ENCODE measurements at places on chromosomes 13 and 19.
A peak's percentile ranks its signal among the peaks of the same experiment; 100 is the strongest.

GRCh38 chr13:105436943-105437342, 1098.5 kb downstream of the EFNB2 start:
- no peak for DNase-seq

- peak; percentile 34 for DNase-seq
Observed at GRCh38 chr13:23384111-23384510, 49.4 kb downstream of the SACS start.

- DNase-seq: no peak
Observed at GRCh38 chr13:48318821-48319511, 15.4 kb downstream of the RB1 start.

- DNase-seq: peak; percentile 75
Observed at GRCh38 chr19:41324921-41325639, 15.1 kb downstream of the CCDC97 start.

DNA sequence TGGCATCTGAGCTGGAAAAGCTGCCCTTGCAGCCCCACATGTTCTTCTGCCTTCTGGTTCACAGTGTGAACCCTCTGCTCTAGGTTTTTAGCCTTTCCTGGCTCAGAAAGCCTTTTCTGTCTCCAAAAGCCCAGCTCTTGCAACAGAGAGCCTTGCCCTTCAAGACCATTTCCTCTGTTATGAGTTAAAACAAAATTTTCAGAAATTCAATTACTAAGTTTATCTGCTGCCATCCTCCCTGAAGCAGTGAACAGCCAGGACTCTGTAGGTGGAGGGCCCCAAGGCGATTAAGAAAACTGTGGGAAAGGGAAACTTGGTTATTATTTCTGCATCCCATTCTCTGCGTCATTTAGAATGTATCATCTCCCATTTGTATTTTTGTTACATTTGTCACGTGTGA, 18.8 kb downstream of the FAM124A start:
- no peak for DNase-seq

GRCh38 chr13:39804332-39805210, 149.1 kb downstream of the COG6 start:
- DNase-seq: no peak

GRCh38 chr19:38036707-38037611, 130.0 kb downstream of the SIPA1L3 start:
- DNase-seq: no peak

GRCh38 chr19:44648631-44649251, 5.0 kb downstream of the PVR start:
- DNase-seq: peak; percentile 36

DNA sequence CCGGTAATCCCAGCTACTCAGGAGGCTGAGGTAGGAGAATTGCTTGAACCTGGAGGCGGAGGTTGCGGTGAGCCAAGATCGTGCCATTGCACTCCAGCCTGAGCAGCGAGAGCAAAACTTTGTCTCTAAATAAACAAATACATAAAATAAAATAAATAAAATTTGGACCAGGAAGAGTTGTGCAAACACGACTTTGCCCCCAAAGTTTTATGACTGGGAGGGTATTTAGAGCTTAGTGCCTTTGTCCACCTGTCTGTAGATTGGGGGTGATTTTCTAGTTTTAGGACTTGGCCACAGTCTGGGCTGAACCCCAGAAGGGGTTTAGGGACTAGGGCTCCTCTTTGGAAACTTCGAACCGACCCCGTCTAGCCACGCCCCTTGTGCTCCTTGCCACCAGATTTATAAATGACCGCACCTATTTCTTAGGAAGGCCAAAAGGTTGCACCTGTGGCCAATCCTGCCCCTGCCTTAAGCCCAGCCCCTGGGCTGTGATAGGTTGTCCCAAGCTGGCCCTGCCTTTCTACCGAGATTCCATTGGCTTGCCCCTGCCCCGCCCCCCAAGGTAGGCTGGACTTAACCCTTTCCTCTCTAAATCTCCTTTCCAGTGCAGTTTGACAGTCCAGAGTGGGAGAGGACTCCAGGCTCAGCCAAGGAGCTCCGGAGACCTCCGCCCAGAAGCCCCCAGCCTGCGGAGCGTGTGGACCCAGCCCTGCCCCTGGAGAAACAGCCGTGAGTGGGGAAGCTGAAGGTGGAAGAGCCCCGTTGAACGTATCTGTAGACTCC, 5.3 kb downstream of the SHD start:
- DNase-seq: no peak

- DNase-seq: no peak
Observed at GRCh38 chr19:39828654-39829032, 5.3 kb downstream of the DYRK1B start.

GRCh38 chr19:7871437-7872305, 2.5 kb downstream of the PRR36 start:
- peak; percentile 95 for DNase-seq

- no peak for DNase-seq
Observed at GRCh38 chr19:43667876-43668405, 2.0 kb downstream of the PLAUR start.

GRCh38 chr13:33125821-33126570, 109.8 kb downstream of the KL start:
- DNase-seq: peak; percentile 97

- DNase-seq: no peak
Observed at GRCh38 chr13:100753376-100753775, 78.8 kb upstream of the TMTC4 start.

DNA sequence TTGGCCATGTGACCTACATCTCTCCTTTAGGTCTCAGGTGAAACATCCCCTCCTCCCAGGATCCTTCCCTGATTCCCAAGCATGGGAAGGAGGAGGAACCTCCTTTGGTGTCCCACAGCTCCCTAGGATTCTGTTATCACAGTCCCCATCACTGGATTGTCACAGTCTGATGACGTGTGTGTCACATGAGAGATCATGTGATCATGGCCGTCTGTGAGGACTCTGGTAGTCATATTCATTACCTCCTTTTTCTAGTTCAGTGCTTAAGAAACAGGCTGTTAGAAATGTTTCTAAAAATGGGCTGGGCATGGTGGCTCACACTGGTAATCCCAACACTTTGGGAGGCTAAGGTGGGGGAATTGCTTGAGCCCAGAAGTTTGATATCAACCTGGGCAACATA, 3.0 kb downstream of the DHX34 start:
- DNase-seq: no peak

- no peak for DNase-seq
Observed at GRCh38 chr13:108044954-108045353, 170.4 kb downstream of the LIG4 start.

- no peak for DNase-seq
Observed at GRCh38 chr19:45349430-45349941, 8.9 kb downstream of the KLC3 start.

DNA sequence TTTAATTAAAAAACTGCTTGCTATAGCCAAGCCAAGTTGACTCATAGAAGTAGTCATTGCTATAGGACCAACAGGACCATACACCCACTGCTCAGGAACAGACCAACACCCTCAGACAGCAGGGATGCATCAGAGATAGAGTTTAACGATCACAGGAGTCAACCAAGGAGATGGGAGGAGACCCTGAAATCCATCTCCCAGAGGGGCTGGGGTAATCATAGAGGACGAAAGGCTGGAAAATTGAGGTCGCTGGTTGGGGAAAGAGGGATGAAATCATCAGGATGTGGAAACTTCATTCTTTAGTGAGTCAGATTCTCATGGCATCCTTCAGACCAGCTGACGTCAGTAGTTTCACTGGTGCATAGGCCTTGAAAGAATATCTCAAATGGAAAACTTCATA, 160.4 kb upstream of the GPC6 start:
- peak; percentile 12 for DNase-seq

- DNase-seq: no peak
Observed at GRCh38 chr13:18952225-18953016, 229.2 kb downstream of the TUBA3C start.

DNA sequence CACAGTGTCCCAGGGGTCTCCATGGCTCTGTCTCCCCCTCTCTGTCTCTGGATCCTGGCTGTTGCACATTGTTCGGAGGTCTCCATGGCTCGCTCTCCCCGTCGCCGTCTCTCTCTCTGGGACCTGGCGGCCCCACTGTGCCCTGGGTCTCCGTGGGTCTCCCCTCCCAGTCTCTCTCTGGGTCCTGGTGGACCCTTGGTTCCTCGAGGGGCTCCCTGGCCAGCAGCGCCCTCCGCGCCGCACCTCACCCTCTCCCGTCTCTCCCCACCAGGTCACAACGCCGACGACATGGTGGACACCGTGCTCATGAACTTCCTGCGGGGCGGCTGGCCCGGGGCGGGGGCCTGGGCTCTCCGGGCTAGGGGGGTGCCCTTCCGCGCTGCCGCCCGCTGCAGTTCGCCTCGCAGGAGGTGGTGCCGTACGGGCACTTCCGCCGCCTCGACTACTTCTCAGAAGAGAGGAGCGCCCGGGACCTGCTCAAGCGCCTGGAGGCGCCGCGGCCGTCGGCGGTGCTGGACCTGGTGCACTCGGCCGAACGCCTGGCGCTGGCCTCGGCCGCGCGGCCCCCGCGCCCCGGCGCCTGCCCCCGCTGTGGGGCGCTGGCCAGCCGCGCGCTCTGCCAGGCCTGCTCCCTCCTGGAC, 29.1 kb downstream of the SIGLEC5 start:
- DNase-seq: no peak

GRCh38 chr19:56712611-56713276, 41.2 kb upstream of the ZNF835 start:
- no peak for DNase-seq

GRCh38 chr13:70253834-70254233, 145.6 kb upstream of the KLHL1 start:
- DNase-seq: no peak

DNA sequence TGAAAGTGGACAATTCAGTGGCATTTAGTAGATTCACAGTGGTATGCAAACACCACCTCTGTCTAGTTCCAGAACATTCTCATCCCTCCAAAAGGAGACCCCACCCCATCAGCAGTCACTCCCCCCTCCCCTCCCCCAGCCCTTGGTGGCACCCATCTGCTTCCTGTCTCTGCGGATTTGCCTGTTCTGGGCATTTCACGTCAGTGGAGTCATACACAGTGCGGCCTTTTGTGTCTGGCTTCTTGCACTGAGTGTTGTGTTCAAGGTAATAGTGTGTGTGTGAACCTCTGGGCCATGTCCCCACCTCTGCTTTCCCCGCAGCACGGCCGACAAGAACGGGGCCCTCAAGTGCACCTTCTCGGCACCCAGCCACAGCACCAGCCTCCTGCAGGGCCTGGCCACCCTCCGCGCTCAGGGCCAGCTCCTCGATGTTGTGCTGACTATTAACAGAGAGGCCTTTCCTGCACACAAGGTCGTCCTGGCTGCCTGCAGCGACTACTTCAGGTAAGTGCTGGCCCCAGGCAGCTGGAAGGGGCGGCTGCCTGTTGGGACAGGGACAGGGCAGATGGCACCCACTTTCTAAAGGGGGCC, 19.4 kb upstream of the CRTC1 start:
- DNase-seq: no peak

- no peak for DNase-seq
Observed at GRCh38 chr13:28385362-28385761, 109.6 kb downstream of the FLT1 start.

DNA sequence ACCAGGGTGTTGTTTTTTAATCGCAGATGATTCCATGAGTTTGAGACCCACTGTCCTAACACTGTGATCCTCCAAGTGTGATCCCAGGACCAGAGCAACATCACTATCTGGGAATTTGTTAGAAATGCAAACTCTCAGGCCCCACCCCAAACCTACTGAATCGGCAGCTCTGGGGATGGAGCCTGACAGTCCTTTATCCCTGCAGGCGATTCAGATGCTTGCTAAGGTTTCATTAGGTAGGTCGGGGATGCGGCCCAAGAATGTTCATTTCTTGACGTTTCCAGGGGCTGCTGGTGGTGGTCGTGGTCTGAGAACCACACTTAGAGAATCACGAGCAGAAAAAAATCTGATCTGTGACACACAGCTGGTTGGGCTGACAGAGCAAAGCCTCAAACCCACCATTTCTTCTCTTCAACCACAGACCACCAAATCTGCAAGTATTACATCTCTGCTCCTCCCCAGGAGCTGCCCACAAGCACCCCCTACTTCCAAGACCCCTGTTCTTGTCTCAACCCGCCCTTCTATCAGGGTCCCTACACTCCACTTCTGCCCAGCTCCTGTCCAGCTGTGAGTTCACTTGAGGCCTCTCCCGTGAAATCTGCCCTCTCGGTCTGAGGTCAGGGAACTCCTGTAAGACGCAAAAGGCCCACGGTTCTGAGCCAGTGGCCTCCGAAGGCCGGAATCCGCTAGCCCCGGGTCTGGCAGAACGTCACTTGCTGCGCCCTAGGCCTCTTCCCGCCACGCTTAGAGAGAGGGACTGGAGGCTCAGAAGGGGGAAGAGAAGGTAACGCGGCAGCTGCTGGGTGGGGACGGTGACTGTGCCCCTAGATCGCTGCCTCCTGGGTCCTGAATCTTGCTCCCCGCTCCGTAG, 1.1 kb upstream of the FARP1 start:
- peak; percentile 34 for DNase-seq

DNA sequence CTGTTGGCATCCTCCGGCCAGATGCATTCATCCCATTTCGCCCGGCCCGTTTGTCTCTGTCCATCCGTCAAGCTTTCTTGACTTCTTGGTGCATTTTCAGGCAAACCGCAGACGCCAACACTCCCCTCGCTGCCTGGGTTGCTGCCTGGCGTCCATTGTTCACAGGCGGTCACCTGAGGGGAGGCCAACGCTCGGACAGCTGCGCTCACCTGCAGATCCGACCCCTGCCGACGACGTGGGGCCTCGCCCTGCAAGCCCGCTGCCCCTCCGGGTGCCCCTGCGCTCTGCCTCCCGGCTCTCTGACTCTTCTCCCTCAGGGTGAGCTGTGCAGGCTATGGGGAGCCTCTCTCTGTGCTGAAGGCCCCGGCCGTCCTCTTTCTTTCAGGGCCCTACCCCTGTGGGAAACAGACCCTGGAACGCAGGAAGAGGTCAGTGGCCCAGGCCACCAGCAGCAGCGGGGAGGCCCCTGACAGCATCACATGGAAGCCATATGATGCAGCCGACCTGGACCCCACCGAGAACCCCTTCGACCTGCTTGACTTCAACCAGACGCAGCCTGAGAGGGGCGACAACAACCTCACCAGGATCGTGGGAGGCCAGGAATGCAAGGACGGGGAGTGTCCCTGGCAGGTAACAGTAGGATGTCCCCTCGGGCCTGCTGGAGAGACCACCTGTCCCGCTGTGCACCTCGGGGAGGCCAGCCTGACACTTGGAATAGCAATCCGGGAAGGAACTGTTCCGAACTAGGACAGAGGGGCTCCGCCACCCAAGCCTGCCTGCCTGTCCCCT, 14.8 kb upstream of the PROZ start:
- DNase-seq: no peak

GRCh38 chr13:20270163-20270865, 38.2 kb upstream of the GJB6 start:
- DNase-seq: no peak

DNA sequence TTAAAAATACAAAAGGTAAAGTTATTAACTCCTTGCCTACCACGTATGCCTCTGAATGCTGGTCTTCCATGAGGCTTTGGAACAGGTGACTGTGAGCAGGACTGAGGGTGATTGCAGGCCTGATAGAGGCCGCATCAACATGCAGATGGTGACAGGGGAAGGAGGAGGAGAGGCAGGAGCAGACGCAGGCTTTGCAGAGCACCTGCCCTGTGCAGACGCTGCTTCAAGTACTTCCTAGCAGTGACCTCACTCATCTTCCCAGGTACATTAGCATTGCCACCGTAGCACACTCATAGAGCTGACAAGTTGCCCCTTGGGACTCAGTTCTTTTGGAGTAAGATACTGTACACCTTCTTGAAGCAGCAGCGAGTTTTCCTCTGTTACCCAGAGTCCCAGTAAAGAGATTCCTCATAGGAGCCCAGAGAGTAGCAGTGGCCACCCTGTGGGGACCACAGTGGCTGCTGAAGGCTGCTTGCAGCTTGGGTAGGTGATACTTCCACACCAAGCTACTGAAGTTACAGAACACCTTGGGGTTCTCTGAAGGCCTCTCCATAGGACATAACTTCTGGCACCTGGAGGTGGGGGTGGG, 56.0 kb downstream of the ZNF536 start:
- no peak for DNase-seq

Measured in foreskin fibroblast (primary cell).